Cerebellum (tissue), 4 donors: ENCODE measurements at places on chromosomes 4 and X. TPM values are rescaled to one million over a fixed set of nuclear protein-coding genes. Genes with fewer than 3 reads are reported as not detected.

DNA sequence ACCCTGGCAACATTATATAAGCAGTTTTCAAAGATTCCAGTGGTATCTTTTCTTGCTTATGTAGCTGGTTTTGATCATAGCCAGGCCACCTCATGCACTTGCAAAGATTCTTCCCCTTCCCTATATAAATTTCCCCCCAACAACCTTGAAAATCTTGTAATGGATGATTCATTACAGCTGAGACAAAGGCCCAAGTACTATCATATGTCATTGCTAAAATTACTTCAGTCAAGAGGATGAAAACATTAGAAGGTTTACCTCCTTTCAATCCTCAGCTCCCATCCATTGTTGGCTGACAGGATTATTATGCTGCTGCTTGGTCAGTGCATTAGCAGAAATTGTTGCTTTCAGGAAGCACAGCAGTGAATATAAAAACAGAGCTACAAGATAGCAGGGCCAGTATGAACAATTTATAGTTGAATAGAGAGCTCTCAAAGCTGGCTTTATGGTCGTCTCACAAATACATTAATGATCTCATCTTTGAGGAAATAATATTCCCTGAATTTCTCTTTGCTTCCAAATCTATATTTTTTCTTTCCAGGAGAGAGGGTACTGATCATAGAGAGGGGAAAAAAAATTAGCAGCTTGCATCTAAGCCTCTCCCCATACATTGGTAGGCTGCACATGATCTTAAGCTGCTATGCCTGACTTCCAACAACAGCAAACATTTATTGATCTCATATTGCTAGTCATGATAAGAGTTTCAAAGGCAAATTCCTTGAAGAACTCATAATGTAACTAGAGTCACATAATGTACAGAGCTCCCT is 7.7 kb upstream of the ARHGEF38 start:
- DNase-seq, result no peak

Gene NPY5R
- 4.5 TPM for total RNA-seq

DNA sequence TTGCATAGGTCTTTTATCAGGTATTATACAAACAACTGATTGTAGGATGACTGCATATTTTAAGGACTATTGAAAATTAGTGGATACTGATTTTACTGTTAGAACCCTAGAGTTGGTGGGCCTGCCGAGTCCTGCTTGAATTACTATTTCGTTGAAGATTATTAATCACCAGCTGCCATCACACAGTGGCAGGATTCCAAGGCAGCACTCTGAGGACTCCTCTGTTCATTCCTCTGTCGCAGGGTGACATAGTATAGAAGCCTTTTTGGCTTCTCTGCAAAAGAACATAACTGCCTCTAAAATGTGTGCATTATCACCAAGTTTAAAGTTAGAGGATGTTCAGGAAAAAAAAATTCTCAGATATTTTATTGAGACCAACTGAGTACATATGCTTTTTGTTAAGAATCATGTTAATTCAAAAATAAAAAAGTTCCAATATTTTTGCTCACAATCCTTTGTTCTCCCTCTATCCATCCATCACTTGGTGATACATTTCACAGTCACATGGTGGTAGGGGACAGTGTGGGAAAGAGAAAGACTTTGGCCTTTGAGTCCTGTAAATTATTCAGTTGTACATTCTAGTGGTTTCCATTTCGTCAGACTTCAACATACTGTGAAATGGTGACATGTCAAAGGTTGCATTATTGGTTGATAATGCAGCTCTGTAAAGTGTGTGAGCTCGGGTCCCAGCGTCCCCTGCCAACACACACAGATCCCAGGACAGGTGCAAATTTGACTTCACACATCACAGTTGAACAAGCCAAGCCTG is 332.5 kb downstream of the GRID2 start:
- DNase-seq, result no peak

GRCh38 chr4:54843106-54843505 is 185.3 kb downstream of the KIT start:
- no peak for DNase-seq

Gene ARX
- not detected for total RNA-seq

DNA sequence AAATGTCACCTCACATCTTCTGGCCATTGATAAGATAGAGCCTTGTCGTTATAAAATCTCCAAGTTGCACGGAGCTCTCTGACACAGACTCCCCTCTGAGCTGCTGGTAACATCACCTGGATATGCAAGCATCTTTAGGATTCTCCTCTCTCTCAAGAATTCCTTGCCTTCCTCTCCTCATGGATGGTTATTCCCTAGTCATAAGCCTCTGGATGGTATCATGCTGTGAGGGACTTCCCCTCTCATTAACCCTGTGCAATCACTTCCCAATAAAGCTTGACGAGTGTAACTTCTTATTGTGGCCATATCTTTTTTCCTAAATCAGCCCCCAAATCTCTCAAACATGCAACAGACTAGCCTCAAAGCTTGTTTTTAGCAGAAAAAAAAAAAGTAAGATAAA is 1057.0 kb upstream of the SLIT2 start:
- no peak for DNase-seq

Gene JCHAIN
- total RNA-seq, result 3.6 TPM

Gene RBPJ
- 89.9 TPM for total RNA-seq

GRCh38 chr4:38179690-38180377 is 219.6 kb downstream of the PTTG2 start:
- peak; percentile 41 for DNase-seq

DNA sequence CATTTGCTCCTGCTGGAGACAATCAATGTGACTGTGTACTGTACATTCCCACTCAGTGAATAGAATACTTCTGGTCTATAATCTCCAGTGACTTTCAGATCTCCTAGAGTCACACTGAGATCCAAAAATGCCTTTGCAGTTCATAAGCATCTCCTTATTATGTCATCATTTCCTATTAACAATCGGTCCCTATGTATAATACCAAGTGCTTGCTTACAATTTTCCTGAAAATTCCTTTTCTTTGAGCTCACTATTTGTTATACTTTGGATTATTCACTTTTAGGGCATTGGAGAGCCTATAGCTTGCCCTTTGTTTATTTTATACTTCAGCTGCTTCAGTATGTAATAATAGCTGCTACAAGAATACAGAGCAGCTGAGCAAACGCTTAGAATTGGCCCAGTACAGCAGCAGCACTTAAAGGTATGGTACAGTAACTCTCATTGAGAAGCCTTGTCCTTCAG is 313.0 kb downstream of the DCTD start:
- DNase-seq, result no peak

- no peak for DNase-seq
Observed at GRCh38 chr4:89000844-89001360, 56.1 kb downstream of the FAM13A start.

Gene KCNIP4
- 126 TPM for total RNA-seq

- DNase-seq, result no peak
Observed at GRCh38 chrX:39613997-39614679, 483.6 kb downstream of the BCOR start.

Gene PPBP
- 5.5 TPM for total RNA-seq

DNA sequence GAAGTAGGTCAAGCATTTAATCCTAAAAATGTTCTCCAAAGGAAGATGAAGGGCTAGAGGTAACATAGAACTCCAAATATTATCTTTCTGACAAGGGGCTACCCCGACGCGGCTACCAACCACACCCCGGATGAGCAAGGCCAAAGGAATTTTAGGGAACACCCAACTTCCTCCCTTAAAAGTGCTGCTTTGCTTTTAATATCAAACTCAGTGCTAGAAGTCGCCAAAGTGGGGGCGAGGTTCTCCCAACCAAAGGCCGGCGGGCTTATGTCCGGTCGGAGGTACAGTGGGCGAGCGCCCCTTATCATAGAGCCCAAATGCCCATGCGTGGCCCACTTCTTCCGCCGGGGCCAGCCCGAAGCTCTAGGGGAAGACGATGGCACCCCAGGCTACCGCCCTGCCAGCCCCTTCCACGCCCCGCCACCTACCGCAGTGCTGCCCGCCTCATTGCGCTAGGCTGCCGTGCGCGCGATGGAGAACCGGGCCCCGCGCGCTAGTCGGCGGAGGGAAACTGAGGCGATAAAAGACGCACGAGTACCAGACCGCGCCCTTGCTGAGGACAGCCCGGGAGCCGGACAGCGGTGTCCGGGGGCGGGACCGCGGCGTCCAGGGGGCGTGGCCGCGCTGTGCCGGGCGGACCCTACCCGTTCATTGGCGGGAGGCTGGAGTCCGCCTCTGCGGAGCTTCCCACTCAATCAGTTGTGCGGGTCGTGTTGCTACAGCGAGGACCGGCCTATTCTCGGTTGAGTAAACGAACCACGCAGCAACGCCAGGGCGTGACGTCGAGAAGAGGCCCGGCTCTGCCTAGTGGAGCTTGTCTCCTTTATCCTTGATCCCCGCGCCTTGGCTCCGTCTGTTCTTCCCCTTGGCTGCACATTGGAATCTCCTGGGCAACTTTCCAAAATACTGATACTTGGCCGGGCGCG is at the start of gene ACOT9:
Gene ACOT9 (minus strand): TSS at position 580 of the 926 bp plus-strand sequence. CDS start 132 bp downstream, at position 448.
- peak; percentile 87 for DNase-seq

Gene XAGE1B
- not detected for total RNA-seq

DNA sequence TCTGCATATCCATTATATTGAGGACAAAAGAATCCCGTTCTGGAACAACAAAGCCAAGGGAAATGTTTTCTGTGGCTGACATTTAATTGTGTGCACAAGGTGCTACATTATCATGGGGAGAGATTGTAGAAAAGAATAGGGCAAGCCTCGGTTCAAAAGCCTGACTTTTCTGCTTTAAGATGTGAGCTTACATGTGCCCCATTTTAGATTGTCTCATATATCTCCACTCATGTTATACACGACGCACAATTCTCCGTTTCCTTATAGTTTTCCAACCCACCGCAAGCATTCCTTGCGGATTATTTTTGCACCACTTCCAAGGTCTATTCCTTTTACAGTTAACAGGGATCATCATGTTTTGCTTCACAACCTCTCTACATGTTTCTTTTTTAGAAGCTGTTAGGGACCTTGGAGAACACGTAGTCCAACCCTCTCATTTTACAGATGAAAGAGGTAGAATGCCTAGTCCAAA is 99.6 kb upstream of the MAML3 start:
- no peak for DNase-seq

GRCh38 chr4:973431-974397 is at the start of gene DGKQ:
Gene DGKQ (minus strand): TSS chr4:973569. CDS start chr4:973482, 87 bp downstream.
- peak; percentile 99 for DNase-seq

DNA sequence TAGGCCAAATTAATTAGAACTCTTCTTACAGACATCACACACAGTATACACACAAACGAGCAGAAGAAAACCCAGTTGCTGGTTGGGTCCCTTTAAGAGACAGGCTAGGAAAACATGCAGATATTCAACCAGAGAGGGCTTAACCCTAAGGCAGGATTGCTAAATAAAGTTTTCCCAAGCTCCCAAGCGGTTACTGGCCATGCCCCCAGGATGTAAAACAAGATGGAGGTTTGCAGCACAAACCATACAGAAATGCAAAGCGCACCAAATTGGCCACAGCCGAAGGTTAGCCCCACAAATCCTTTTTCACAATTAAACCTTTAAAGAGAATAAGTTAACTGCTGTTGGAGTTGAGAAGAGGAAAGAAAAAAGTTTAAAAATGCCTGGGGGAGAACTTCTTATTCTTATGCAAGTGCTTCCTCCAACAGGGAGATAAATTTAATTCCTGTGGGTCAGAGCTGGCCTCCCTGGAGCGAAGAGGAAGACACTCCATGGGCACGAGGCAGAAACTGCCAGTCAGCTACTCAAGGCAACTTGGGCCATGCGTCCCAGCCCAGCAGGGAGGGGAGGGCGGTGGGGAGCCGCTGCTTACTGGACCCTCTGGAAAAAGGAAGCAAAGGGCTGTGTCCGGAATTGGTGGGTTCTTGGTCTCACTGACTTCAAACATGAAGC is 167.6 kb upstream of the ARSJ start:
- DNase-seq, result no peak

Gene MEPE
- total RNA-seq, result not detected

DNA sequence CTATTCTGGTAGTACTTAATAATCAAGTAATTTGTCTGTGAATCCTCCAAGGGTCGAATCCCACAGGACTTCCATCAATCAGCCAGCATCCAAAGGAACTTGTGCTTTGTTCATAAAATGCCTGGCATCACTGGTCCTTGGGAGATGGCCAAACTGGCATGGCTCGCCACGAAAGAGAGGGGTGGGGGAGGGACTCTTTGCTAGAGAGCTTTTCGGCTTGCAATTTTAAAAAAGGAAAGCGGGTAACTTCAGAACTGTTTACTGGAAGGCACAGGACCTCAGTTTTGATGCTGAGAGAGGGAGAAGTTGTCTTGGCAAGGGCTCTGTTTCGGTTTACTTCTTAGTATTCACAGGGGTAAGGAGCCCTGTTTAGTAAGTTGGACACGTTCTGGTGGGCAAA is 79.4 kb upstream of the FHL1 start:
- DNase-seq, result no peak

Gene SPANXA2
- not detected for total RNA-seq

GRCh38 chrX:54357414-54358377 is at the start of gene WNK3:
Gene WNK3 (minus strand): TSS chrX:54358046.
- DNase-seq, result peak; percentile 72

Gene TCP11X2
- 2.9 TPM for total RNA-seq

DNA sequence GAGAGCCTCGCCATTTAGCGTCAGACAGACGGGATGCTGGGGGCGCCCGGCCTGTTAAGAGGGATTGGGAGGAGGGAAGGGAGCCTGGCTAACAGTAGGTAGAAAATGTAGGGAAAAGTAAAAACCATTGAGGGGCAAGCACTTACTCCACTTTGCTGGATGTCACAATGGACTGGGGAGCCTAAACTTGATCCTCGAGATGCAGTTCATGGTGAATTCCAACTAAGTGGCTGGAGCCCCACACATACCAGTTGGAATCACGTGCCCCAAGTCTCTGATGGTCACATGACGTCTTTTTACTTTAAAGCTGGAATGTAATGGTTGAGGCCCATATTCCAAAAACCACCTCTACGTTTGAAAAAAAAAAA is 1.5 kb downstream of the PLS3 start:
- no peak for DNase-seq

Gene NUP62CL
- total RNA-seq, result 7.8 TPM

Gene CLDN34
- 0.45 TPM for total RNA-seq

Gene MAGEB10
- not detected for total RNA-seq

DNA sequence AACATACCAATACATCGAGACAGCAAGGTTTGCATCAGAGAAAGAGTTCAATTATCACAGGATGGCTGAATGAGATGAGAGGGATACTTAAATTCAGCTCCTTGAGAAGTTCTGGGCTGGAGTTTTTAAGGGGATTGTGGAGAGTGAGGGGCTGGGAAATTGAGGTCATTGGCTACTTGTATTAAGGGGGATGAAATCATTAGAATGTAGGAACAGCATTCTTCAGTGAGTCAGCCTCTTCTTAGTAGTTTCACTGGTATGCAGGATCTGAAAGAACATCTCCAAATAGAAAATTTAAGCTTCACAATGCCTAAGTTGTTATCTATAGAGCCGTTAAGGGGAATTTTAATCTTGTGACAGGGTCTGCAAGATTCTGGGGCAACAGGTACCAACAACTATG is 211.6 kb upstream of the TAPT1 start:
- DNase-seq, result no peak

DNA sequence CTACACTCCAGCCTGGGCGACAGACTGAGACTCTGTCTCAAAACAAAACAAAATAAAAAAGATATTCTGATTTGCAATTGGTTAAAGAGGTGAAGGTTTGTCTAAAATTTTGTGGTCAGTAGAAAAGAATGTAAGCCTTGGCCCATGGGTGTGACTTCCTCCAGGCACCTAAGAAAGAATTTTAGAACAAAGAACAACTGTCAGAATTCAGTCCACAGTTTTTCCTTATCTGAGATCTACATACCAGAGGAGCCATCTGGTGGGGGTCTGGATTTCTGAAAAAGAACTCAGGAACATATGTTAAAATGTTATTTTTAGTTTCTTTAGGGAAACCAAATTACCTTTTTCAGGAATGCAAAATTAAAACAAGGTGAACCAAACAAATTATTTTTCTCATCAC is 434.1 kb downstream of the ANKRD50 start:
- DNase-seq, result no peak

- DNase-seq, result no peak
Observed at GRCh38 chr4:122762520-122762919, 30.0 kb downstream of the BBS12 start.

Gene OCIAD2
- total RNA-seq, result 19.9 TPM
